ENCODE measurements at places on chromosomes 4 and X.

DNA sequence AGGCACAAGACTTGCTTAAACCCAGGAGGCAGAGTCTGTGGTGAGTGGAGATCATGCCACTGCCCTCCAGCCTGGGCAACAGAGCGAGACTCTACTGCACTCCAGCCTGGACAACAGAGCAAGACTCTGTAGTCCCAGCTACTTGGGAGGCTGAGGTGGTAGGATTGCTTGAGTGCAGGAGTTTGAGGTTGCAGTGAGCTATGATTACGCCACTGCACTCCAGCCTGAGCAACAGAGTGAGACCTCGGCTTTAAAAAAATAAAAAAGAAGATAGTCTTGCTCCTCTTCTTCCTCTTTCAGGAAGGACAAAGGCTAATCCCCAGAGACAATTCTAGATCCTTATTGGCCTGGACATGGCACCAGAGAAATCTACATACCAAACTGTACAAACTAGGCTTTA, 5.7 kb upstream of the PPEF2 start:
- DNase-seq = no peak

- DNase-seq = no peak
These were observed 4.9 kb upstream of the CTBP1 start for GRCh38 chr4:1253831-1254230.

DNA sequence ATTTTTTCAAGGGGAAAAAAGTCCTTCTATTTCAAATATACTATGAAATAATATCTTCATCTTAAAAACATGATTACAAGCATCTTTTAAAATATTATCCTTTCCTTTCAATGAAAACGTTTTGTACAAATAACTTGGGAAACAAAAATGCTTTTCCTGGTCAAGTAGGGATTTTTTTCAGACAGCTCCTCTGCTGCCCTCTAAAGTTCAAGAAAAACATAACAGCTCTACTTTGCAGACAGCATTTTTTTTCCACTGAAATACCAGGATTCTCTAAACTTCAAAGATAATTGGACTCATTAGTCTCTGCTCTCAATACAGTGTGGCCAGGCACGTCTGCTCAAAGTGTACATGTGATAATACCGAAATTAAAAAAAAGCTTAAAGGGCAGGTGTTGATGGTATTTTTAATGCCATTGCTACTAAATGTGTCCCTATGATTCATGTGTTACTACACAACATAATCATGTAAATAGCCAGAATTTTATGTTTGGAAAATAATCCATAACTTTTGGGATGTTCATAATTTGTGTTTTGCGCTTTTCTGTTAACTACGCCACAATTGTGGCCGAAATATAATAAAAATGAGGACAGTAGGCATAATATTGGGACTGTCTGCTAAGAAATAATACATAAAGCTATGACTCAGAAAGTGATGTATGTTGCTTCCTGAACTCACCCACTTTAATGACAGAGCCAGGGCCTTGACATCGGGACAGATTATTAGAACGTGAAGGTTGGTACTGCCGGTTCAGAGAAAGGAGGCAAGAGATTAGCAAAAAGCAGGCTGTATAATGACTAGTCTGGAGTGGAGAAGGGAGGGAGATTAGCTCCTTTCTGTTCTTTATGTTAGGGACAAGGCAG, 478.9 kb downstream of the KCNIP4 start:
- peak; percentile 2 for DNase-seq

DNA sequence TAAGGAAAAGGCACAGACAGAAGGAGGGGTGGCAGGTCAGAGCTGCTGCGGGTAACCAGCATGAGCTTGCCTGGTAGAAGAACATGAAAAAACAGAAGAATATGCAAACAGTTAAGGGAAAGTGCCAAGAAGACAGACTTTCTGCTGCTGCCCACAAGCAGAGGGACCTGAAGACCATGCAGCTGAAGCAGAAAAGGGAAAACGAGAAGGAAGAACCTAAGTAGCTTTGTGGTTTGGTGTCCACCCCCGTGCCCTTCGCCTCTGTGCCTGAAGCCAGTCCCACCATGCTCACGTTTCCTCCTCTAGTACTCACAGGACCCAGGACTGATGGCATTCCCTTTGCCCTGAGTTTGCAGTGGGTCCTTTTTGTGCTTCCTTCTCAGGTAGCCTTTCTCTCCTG, 62.8 kb downstream of the UBA6 start:
- DNase-seq = no peak

- no peak for DNase-seq
These were observed 6.7 kb upstream of the MSX1 start for GRCh38 chr4:4852591-4853362.

- DNase-seq = peak; percentile 9
These were observed 444.7 kb downstream of the IQCM start for GRCh38 chr4:149370785-149371420.

DNA sequence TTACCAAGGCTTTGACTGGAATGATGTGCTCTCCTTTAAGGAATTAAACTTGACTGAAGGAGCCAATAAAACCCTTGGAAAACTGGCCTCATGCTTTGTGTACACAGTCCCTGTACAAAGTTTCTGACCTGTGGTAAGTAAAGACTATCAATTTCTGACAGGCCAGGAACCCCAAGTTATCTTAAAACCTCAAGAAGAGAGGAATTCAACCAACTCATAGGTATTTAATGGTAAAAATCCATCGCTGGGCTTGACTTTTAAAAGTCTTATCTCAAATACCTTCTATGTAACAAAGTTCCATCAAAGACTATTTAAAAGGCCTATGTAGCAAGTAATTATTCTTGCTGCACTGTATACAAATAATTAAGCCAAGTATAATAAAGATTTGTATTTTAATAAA, 103.7 kb upstream of the TENT5D start:
- no peak for DNase-seq

DNA sequence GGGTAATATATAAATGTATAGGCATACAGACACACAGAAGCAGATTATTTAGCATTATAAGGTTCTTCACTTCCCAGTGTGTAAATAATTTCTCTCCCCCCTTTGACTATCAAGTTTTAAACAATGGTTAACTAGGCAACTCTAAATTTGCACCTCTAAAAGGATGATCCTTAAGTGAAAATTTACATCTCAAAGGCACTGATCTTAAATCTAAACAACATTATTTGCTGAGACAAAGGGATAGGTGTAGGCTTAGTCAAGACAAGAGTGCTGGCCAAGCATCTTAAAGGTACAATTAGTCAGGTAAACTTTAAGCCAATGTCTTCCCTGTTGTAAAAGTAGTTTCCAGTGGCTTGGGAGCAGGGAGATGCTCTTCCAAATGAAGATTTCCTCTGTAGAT, 33.0 kb downstream of the NLRP2B start:
- DNase-seq = no peak

- no peak for DNase-seq
These were observed 61.7 kb upstream of the POU3F4 start for GRCh38 chrX:83446355-83446754.

- no peak for DNase-seq
These were observed 39.1 kb downstream of the NAF1 start for GRCh38 chr4:163127621-163128020.

DNA sequence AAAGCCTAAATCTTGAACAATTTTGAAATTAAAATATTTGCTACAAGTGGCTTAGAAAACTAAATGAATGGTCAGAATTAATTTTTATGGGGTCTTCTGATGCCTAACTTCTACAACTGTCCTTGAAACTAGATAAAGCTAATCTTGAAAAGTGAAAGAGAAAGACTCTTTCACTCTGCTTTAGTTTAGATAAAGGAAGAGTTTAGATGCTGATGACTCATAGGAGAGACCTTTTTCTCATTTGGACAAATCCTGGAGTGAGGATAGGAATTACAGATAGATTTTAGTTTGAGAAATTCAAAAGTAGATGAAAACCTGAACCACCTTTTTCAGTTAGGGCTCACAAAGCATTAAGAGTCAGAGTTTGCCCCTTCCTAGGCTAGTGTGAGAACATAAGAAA, 342.3 kb upstream of the GRID2 start:
- no peak for DNase-seq

- no peak for DNase-seq
These were observed 707.5 kb downstream of the PCDH7 start for GRCh38 chr4:31427691-31428090.

DNA sequence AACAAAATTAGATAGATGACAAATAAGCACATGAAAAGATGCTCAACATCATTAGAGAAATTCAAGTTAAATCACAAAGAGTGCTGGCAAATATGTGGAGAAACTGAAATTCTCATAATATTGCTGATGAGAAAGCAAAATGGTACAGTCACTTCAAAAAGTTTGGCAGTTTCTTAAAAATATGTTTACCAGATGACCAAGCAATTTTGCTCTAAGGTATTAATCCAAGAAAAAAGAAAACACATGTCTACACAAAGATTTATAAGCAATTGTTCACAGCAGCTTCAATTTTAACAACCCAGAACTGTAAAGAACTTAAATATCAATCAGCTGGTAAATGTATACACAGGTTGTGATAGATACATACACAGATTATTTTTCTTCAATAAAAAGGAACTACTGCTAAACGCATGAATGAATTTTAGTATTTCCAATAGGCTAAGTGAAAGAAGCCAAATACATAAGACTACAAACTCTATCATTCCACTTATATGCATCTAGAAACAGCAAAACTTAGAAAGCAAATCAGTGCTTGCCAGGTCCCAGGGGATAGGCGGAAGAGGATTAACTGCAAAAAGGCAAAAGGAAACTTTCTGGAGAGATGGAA, 11.7 kb downstream of the OTUD4 start:
- no peak for DNase-seq
